ENCODE measurements at places on chromosomes 5 and 9. TPM values are rescaled to one million over a fixed set of nuclear protein-coding genes. Genes with fewer than 3 reads are reported as not detected.

Gene CCL21
- not detected for total RNA-seq

Gene ADAM19
- total RNA-seq: 28.9 TPM

Gene IFT74
- 25.6 TPM for total RNA-seq

Gene RELL2
- 2.6 TPM for total RNA-seq

Gene AHRR
- total RNA-seq: 15.3 TPM

Gene RHOBTB3
- 120 TPM for total RNA-seq

Gene CFAP77
- total RNA-seq: not detected

Gene PCDHB10
- 0.71 TPM for total RNA-seq

All from Daoy (cell line).